ENCODE measurements at places on chromosomes 12 and 14. TPM values are rescaled to one million over a fixed set of nuclear protein-coding genes. Genes with fewer than 3 reads are reported as not detected.

NPFF gene
- total RNA-seq: 0.38 TPM

DNA sequence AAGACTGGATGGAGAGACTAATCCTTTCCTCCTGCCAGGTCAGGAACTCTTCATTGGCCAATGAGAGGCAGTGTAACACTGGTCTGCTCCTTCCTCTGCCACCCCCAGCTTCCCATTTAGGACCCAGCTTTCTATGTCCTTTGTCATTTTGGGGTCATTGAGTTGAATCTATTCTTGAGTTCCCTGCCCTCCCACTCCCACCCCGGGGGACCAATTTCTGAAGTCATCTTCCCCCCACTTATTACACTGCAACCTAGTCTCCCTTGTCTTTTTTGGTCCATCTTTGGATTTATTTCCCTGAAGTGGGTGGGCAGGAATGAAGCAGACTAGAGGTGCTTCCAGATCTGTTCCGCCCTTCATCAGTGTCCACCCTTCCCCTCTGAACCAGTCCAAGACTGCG is 7.6 kb upstream of the ITGA5 start:
- DNase-seq: no peak

HNRNPA1 gene
- total RNA-seq: 762 TPM

- DNase-seq: no peak
Measured at GRCh38 chr12:179131-179884, 34.6 kb downstream of the SLC6A12 start.

DNA sequence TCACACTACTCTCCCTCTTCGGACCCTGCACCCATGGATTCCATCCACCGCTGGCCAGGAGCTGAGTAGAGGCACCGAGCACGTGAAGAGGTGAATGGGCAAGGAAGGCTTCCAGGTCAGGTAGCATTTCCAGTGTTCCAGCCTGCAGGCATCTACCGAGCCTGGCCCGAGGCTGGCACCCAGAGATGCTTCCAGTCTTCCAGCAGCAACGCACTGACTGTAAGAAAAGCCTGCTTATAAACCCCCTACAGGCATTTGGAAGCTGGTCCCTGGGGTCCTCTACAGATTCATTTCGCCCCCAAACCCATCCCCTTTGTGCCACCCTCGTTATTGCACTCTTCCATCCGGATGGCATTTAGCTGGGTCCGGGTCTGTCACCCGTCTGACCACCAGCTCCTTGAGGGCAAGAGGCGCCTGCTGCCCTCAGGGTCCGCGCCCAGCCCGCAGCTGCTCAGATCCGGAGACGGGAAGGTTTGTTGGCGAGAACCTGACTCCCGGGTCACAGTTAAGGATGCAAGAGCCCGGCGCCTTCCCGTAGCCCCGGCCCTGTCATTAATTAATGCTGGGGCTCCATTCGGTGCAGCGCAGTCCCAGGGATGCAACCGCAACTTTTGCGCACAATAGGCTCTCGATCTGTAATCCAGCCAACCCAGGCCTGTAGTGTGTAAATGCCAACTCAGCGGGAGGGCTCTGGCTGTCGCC is 614 bp upstream of the MARK3 start:
- DNase-seq: no peak

DNA sequence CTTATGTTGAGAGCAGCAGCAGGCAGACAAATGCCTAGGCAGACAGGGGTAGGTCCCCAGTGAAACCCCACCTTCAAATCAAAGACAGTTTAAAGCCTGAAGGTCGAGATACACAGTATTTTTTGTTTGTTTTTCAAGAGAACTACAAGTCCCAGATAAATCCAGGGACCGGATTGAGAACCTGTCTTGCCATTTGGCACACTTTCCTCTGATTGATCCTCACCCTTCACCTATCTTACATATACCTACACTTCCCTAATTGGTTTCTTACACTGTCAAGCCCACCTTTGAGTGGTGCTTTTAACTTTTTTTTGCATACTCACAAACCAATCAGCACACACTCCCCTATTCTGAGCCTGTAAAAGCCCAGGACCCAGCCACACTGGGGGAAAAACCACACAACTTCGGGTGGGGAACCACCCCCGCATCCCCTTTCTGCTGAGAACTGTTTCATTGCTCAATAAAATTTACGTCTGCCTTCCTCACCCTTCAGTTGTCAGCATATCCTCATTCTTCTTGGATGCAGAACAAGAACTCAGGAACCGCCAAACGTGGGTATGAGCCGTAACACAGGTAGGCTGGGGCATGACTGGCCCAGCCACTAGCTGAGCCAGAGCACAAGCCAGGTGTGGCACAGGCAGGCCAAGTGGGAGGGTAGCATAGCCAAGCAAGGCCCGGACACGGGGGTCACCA is 11.1 kb downstream of the DICER1 start:
- DNase-seq: no peak

CEP128 gene
- 63.5 TPM for total RNA-seq

DNA sequence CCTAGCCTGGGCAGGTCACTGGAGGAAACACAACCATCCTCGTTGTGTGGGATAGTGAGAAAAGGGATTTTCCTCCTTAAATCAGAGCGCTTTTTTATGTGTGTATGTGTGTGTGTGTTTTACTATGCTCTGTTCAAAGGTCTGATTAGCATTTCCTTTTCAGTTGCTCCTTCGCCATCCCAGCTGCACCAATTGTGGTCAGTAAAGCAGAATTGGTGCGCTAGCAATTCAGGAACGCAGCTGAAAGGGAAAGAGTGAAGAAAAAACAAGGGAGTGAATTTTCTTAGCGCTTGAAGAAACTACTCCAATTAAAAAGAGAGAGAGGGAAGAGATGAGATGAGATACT is 173.3 kb upstream of the PARP11 start:
- DNase-seq: no peak

DNA sequence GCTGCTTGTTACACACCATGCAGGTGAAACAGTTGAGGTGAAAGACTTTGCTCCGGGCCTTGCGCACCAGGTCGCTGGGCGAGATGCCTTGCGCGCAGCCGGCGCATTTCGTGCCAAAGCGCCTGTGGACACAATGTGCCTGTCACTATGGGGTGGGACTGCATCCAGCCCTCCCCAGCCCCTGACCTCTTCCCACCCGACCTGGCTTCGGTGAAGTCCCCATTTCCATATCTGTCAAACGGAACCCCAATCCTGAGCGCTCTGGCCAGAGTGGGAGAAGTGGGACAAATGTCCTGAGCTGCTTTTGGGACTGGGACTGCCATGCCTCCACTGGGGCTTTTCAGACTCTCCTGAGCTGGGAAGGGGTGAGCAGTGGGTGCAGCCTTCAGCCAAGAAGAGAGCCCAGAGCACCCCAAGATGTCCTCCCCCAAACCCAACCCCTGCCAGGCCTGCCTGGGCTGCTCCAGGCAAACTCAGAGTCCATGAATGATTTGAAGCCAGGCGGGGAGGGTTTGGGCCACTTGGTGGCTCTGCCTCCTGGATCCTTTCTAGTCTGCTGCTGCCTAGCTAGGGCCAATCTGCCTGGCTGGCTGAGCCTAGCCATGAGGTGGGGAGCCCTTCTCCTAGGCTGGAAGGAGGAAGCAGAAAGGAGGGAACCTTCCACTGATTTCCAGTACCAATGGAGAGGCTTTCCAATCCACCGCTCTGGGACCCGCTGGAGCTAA is 2.3 kb downstream of the LHX5 start:
- DNase-seq: no peak

NRXN3 gene
- total RNA-seq: 3.7 TPM

GRCh38 chr12:132275110-132275531 is 54.3 kb downstream of the GALNT9 start:
- no peak for DNase-seq

GRCh38 chr14:103443111-103443510 is 57.9 kb downstream of the MARK3 start:
- DNase-seq: no peak

- no peak for DNase-seq
Measured at GRCh38 chr14:89366864-89367778, 49.9 kb downstream of the FOXN3 start.

GRCh38 chr12:45290216-45290605 is 74.3 kb downstream of the ANO6 start:
- no peak for DNase-seq

KRT5 gene
- 326 TPM for total RNA-seq

Data from thymus (tissue), 14 donors.